ENCODE measurements at places on chromosomes 4 and X.
A peak's percentile ranks its signal among the peaks of the same experiment; 100 is the strongest.

GRCh38 chr4:128863312-128864075 lies 54.0 kb downstream of the JADE1 start:
- DNase-seq = peak; percentile 83

DNA sequence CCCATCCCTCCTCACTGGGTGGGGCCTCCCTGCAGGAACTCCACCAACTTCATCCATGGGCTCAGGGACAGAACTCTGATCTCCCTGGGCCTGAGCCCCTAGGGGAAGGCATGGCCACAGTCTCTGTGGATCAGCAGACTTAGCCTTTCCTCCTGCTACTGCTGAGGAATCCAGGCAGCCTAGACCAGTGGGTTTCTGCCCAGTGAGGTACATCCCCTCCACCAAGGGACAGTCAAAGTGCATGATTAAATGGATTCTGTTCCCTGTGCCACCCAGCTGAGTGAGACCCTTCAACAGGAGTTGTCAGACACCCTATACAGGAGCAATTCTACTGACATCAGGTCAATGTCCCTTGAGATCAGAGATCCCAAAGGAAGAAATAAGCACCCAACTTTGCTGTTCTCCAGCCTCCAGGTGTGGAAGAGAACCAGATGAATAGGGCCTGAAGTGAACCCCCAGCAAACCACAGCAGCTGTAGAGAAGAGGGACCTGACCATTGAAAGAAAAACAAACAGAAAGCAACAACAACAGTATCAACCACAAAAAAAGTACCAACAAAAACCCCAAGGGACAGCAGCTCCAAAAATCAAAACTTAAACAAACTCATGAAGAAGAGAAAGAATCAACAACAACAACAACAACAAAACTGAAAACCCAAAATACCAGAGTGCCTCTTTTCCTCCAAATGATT lies 84.8 kb downstream of the CHIC1 start:
- DNase-seq = no peak

DNA sequence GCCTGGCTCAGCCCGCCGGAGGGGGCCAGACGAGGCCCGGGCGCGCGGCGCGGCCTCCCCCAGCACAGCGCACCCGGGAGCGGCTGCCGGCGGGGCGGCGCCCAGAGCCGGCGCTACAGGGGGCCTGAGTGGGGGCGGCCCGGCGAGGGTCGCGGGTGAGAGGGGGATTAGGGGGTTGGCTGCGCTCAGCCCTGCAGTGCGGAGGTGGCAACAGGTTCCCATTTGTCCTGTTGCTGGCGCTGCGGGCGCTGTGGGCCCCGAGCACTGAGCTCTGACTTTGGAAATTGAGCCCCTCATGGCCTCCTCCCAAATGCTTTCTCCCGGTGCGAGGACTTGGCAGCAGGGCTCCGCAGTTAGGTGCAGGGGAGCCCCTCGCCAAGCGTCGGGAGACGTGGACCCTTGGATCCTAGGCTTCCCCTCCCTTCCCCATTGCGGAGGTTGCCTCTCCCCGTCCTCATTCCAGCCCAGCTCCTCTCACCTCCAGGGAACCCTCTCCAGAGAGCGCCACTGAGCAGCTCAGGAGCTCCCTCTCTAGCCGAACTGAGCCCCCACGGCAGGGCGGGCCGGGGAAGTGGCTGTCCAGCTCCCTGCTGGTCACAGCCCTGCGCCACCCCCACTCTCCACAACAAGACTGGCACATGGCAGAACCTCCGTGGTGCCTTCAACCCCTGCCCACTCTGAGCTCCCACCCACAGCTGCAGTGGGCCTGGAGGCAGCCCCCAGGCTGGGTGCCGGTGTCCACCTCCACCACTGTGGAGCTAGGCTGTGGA lies 2.5 kb upstream of the DUSP9 start:
- no peak for DNase-seq

- DNase-seq = peak; percentile 41
Measured at GRCh38 chr4:182145334-182145905, 97.8 kb upstream of the TENM3 start.

DNA sequence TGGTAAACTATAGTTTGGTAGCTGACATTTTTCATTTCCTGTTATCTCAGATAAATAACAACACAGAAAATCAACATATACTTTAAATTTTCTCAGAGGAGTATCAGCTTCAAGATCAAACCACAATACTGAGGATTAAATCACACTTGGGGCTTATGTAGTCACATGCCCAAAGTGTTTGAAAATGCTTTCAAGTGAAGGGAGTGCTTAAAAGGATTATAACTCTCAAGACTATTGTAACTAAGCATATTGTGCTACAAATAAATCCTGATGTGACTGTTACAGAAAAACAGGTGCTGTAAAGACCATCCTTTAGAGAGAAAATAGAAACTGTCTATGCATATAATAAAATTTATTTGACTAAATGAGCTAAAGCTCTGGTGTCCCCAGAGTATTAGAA lies 887.6 kb downstream of the ADGRL3 start:
- no peak for DNase-seq

DNA sequence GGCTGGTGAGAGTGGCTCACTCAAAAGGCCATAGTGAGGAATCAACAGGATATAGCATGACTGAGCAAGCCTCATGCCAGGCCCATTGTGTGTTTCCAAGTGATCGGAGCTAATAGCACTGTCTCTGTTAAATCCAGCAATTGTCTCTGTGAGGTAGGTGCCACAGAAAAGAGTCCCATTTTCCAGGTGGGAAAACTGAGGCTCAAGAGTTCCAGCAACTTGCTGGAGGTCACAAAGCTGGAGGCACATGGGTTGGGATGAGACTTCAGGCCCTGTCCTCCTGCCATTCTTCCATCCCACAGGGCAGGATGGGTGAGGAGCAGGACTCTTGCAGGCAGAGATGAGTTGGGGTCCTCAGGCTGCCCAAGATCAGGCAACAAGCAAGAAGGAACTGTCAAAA lies 1.1 kb upstream of the CYTL1 start:
- DNase-seq = no peak

DNA sequence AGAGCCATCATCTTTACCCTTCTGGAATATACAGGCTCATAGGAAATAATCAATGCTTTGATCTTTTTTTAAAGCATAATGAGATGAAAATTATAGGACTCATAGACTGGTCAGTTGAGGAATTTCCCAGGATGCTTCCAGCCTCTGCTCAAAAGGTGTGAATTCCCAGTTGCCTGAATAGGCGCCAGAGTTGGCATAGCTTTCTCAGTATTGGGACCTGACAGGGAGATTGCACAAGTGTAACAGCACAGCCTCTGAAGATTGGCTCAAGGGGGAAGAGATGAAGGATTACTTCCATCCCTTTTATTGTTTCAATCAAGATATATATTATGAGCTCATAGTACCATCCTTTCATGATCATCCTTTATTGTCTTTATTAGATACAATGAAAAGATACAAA lies 17.9 kb downstream of the TET2 start:
- no peak for DNase-seq

DNA sequence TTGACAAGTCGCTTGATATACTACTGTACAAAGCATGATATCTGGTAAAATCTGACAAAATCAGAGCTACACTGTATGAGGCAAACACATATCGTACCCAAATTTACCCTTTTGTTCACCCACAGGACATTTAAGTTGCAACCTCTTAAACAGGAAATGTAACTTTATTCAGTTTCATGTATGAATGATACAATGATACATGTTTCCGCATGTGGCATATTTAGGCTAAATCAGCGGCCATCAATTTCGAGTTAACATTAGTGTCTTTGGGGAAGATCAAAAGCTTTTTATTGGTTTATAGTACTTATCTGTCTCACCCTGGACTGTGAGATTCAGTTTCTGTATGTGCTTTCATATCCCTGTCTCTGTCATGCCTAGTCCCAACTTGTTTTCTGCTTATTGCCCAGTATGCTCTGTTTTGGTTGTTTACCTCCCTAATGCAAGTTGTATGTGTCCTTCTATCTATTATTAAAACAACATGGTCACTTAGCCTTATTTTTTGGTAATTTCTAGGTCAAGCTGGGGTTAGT lies 97.3 kb upstream of the HPRT1 start:
- DNase-seq = no peak

GRCh38 chrX:138026211-138026610 lies 460.3 kb downstream of the ZIC3 start:
- DNase-seq = no peak

DNA sequence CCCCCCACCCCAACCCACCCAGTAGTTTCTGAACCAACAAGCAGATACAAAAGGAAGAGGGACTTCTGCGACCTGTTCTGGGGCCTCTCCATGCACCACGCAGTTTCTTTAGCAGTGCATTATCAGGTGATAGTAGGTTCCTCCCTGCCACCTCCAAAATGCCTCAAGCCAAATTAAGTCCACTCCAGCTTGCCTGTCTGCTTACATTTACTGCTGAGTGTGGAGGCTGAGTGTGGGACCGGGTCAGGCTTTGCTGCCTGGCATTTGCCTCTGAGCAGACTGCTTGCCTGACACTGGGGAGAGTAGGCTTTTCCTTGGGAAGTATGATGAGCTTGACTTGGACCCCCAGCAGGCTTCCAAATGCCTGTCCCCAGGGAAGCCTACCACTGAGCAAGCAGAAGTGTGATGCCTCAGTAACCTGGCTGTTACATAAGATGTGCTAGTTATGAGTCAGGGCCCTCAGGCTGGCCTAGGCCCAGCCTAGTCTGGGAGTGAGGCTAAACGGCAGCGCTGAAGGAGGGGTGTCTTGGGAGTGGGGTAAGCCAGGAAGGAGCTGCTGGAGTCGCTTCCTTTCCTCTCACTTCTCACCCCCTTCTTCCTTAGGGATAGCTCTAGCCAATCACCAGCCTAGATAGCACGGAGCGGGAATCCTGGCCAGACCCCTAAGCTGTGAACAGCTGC lies 9.0 kb downstream of the TSC22D3 start:
- DNase-seq = peak; percentile 48

- no peak for DNase-seq
Measured at GRCh38 chr4:125722009-125722408, 407.3 kb downstream of the FAT4 start.

DNA sequence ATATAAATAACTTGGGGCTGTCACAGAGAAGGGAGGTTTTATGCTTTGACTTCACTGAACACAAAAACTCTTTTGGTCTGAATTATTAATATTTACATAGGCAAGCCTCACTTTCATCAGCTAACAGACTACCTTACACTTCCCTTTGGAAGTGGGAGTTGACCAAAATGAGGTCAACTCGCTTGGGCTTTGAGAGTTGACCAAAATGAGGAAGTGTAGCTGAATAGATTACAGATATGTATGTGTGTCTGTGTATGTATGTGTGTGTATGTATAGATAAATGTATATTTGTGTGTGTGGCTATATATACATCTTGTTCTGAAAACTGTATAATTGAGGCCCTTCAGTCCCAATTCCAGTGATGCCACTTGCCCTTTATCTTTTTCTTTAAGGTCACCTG lies 113.3 kb upstream of the IL13RA1 start:
- DNase-seq = no peak

- no peak for DNase-seq
Measured at GRCh38 chr4:101198682-101199339, 148.5 kb downstream of the PPP3CA start.

GRCh38 chr4:121148000-121148399 lies 16.1 kb downstream of the TNIP3 start:
- peak; percentile 64 for DNase-seq

- peak; percentile 94 for DNase-seq
Measured at GRCh38 chr4:26206339-26206738, 114.5 kb upstream of the RBPJ start.
